ENCODE measurements at places on chromosomes 6 and 20.

DNA sequence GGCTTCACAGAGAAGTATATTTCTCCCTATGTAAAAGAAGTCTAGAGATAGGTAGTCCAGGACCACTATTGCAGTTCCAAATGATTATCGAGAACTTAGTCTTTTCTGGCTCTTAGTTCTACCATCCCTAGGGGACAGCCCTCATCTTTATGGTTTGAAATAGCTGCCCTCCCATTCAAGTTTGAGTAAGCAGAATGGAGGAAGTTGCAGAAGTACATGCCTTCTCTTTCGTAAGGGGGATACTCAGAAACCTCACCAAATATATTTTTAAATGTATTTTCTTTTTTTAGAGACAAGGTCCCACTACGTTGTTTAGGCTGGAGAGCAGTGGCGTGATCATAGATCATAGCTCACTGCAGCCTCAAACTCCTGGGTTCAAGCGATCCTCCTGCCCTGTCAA lies 236.8 kb upstream of the RREB1 start:
- no peak for DNase-seq

GRCh38 chr20:48298851-48299484 lies 513.7 kb upstream of the SULF2 start:
- no peak for DNase-seq

DNA sequence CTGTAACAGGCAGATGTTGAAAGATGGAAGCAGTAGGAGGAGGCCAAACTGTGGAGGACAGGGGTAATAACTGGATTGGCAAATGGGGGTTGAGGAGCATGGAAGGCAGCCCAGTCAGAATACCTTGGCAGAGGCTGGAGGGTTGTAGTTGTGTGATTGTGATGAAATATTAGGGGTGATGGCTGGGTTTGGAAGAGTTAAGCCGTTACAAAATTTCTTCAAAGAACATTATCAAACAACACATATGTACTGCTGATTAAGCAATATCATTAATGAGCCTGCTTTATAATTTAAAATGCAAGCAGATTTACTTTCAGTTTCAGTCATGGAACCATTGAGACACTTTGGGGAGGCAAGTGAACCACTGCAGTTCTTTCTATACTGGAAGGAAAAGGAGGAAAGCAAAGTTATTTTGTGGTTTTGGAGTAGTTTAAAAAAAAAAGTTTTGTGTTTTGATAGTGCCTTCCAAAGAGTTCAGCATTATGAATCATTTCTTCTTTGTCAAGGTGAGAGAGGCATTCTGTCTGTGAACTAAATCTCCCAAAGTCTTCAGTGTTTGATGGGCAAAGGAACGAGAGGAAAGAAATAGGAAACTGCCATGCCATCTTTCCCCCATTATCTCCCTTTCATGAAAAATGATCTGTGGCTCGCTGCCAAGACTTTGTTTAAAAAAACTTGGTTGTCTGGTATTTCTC lies 20.7 kb downstream of the FOXO3 start:
- no peak for DNase-seq

DNA sequence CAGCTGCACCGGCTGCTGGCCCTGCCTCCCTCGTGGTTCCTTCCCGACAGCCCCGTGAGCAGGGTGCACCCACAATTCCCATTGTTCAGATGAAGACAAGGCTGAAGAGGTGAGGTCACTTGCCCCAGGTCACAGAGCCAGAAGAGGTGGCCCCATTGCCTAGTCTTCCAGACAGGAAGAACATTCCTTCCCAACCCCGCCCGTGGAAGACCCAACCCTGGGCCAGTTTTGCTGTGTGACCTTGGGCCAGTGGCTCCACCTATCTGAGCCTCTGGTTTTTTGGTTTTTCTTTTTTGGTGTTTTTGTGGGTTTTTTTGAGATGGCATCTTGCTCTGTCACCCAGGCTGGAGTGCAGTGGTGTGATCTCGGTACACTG lies 61.7 kb downstream of the RIPOR3 start:
- no peak for DNase-seq

DNA sequence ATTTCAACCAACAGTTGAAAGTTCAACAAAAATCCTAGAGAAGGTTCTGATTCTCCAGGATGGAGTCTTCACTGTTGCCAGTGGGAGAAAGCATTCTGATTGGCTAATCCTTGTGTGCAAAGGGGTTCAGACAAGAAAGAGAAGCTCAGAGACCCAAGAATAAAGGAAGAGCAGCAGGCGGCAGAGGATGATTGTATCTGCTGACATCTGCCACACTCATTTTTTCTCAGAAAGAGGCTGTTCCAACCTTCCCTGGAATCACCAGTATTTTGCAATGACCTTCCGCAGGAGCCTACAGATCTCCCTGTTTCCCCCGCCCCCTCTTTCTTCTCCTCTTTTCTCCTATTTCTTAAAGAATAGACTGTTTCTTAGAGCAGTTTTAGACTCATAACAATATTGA lies 376.7 kb downstream of the CDH26 start:
- DNase-seq, result no peak

DNA sequence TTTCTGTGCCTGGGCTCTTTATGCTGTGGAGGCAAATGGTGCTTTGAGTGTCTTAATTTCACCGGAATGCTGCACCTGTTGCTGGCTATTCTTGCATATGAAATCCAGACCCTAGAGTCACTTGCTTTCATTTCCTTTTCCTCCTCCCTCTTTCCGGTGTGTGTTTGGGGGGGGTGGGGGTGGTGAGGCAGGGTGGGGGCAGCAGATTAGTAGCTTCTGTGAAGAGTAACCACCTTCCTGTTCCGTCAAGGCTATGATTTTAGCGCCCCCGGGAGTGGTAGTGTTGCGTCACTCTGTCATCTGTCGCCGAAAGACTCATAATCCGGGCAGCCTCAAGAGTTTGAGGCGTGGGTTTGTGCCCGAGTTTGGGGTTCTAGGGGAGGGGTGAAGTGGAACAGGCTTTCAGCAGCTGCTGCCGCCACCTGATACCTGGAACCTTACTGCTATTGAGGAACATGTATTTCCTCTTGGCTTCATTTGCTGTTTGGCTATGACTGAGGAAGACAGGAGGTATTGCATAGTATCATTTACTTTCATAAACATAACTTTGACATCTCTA lies 49.1 kb downstream of the UTRN start:
- DNase-seq, result no peak

- peak; percentile 9 for DNase-seq
These were observed 102.1 kb downstream of the ATG5 start for GRCh38 chr6:106223300-106223930.
